ENCODE measurements at places on chromosomes 2 and 18.
A peak's percentile ranks its signal among the peaks of the same experiment; 100 is the strongest.

- peak; percentile 50 for DNase-seq
Observed at GRCh38 chr2:35428548-35428947, 927.0 kb upstream of the CRIM1 start.

- DNase-seq: peak; percentile 24
Observed at GRCh38 chr18:46176001-46176400, 71.8 kb downstream of the HAUS1 start.

DNA sequence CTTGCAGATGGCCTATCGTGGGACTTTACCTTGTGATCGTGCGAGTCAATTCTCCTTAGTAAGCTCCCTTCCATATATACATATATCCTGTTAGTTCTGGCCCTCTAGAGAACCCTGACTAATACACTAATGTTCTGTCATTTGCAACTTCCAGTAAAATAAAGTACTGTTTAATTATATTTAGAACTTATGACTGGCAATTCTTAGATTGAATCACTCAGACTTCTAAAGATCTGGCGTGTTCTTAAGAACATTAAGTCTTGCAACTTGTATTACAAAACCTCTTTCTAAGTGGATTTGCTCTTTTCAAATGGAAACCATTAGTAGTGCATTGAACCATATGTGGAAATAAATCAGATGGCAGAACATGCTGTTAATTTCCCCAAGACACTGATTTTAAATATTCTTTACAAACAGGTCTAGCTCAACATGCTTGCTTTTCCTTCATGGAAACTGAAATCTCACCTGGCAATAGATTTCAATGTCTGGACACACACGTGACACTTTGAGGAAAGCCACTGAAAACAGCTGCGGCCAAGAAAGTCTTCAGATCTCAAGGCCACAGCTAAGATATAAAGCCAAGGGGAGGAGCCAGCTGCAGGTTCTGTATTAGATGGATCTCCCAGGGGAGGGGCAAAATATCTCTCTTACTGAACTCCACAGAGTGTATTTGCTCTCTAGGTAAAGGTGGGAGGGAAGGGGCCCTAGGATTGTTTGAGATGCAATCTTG, 50.6 kb downstream of the PMAIP1 start:
- no peak for DNase-seq

DNA sequence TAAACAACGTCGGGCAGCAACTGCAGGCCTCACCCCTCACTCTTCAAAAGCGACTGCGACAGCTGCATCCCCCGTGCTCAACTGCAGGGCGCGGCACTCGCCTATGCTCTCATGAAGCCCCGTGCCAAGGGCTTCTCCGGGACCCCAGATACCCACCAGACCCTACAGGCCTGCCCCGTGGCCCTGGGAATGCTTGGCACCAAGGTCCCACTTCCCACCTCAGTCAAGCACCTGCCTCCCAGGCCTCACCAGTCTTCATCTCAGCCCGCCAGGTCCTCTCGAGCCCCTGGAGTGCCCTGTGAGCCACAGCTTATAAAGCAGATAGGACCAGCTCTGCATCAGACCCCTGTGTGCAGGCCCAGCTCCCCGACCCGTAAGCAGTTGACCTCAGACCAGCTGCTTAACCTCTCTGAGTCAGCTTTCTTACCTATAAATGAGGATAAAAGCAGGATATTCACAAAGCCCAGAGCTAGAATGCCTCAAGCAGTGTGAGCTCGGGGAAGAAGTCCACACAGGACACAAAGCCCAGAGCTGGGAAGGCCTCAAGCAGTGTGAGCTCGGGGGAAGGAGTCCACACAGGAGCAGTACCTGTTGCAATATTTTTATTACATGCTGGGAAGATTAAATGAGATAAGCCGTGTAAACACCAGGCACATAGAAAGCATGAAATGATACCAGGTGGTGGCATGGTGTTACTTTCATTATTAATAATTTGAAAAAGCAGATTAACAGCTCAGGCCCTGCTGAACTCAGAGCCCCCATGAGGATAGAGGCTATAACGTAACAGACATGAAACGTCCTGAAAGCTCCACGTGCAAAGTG, 96.9 kb downstream of the HDAC4 start:
- DNase-seq: no peak

DNA sequence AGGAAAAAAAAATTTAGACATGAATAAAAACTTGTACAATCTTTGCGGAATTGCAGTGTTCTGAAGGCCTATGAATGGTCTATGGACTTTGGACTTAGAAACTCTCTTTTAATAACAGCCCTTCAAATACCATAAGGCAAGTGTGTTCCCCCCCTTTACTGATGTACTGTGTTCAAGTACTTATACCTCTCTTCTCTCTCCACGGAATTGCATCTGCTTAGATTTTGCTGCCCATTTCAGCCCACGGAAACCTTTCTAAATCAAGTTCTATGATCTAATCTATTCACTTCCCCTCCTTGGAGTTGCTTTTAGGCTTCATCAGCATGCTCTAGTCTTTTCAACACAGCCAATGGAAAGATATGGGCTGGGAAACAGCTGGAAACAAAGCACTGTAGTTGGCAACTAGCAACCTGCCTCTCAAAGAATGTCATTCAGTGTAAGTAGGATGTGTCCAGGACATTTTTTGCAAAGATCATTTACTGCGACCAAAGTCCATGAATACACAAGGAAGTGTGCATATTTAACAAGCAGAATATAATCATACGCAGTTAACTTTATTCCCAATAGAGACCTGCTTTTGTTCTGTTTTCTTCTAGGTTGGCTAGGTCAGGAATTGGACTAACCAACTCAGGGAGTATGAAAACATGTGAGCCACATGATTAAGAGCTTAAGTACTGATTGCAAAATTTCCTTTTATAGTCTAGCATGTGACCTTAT, 58.0 kb downstream of the SLC40A1 start:
- peak; percentile 33 for DNase-seq

DNA sequence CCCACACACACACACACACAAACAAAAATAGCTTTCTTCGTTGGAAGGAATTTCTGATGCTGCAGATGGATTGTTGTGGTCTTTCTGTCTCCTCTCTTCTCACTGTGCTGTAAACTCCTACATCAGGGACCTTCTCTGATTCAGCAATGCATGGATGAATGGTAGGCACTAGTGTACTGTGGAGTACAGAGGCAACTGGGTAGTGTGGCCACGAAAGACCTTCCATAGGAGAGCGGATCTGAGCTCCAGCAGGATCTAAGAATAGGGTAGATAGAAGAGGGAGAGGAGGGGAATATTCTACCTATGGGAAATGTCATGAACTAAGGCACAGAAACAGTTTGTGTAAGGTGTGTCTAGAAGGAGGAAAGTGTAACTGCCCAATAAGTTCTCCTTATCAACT, 266.8 kb downstream of the MYCN start:
- DNase-seq: no peak

DNA sequence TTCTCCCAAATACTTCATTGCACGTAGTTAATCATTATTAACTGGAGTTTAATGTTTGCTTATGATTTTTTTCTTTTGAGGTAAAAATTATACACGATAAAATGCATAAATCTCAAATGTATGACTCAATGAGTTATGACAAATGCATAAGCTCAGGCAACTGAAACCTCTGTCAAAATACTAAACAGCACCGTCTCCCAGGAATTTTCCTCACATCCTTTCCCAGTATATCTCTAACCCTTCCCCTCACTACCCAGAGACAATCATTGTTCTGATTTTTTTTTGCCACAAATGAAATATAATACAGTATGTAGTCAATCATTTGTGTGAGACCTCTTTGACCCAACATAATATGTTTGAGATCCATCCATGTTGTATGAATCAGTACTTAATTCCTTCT, 606.5 kb downstream of the CPS1 start:
- no peak for DNase-seq

DNA sequence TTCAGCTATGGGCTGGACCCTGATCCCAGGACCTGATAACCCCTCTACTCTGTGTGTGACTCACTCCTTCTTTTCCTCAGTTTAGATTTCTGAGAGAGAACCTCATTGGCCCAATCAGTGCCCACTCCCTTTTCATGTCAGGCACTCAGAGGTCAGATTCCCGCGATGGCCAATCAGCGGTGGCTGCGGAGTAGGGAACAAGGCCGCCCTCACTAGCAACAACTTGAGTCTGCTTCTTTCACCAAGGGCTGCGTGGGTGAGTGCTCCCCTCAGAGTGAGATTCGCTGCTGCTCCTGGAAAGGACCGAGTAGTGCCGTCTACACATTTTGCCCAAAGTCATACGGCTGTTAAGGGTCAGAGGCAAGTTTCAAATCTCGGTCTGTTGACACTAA, 34.7 kb downstream of the NPPC start:
- DNase-seq: no peak

DNA sequence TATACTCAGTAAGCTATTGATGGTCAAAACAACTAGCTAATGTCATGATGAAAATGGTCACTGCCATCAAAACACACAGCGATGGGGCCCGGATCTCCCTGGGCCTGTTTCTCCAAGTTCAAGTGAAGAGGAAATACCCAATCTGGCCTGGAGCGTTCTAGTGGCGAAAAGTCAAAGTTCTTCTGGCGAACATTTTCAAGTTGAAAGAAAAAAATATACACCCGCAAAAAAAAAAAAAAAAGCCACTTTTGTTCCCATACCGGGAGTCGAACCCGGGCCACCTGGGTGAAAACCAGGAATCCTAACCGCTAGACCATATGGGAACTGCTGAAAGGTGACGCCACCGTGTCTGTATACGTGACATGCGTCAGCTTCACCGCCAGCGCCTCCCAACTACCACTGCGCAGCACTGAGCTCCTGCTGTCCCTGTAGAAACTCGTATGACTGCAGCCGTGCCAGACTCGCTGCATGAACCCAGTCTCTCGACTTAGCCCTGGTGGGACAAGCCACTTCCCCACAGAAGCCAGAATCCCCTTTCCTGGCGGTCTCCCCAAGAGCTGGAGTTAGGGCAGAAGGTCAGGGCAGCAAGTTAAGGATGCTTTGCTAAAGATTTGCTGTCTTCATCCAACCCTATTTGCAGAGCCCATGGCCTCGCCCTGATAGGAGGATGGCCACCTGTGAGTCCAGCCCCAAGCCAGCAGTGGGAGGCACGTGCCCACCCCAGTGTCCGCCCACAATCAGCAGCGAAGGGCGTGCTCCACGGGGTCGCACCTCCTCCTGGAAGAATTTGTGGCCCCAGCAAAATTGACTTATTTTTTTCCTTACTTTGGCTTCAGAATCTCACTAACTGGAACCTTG, 5.6 kb upstream of the IMP4 start:
- peak; percentile 53 for DNase-seq

DNA sequence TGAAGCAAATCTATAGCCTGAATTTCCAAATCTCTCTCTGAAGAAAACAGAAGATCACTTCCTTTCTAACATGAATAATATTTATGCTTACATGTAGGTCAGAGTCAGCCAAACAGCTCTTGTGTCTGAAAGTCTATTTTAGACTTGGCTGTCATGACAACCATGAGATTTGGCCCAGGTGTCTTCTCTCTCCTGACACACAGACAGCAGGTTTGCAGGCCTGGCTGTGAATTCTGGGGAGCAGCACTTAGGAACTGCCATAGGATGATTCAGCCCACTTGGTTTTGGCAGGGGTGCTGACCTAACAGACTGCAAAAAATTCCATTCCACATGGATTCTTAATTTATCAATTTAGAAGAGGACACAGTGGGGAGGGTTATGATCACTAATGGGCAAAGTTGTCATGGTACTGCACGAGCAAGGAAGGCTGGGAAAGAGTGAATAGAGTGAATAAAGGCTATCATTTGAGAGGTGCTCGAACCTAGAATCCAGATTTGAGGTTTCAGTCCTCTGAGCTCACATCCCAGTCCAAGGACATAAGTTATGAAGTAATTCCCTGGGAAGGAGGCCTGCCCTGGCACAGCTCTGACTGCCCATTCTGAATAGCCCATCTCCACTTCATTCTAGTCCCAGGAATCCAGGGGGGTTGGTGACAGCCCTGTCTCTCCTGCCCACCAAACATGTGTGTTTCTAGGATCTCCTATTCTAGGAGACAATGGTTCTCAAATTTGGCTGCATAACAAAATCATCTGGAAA, 453.9 kb upstream of the TRIB2 start:
- DNase-seq: no peak

DNA sequence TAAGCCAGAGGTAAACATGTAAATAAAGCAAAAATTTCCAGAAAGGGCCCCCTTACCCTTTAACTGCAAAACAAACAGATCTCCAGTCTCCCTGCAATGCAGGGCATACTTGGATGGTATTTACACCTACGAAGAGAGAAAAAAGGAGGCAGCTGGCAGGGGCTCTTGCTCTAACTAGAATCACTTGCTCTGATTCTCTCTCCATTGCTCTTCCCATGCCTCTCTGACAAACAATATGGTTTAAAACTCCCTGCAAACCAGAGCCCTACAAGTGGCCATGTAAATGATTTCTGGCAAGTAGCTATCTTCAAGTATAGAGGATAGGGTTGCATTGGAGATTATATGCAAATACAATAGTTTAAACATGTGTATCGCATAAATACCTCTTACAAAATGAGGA, 35.9 kb downstream of the SF3B1 start:
- DNase-seq: no peak

DNA sequence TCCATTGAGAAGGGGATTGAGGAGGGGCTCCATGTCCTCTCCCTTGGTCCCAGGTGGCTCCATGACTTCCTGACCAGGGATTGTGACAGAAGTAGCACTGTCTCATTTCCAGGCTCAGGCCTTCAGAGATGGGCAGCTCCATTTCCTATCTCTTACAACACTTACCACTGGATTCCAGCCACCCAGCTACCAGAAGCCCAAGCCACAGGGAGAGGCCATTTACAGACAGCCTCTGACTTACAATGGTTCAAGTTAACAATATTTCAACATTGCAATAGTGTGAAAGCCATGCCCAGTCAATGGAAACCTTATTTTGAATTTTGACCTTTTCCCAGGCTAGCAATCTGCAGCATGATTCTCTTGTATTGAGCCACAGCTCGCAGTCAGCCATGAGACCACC, 164.9 kb upstream of the AGAP1 start:
- DNase-seq: no peak

- no peak for DNase-seq
Observed at GRCh38 chr2:73964223-73964622, 20.5 kb upstream of the TET3 start.

DNA sequence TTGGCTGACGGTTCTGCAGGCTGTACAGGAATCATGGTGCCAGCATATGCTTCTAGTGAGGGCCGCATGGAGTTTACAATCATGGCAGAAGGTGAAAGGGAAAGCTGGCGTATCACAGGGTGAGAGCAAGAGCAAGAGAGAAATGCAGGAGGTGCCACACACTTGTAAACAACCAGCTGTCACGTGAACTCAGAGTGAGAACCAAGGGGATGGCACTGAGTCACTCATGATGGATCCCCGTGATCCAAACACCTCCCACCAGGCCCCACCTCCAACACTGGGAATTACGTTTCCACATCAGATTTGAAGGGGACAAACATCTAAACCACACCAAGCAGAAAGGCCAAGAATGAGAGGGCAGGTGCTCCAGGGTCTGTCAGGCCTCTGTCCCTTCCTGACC, 185.0 kb upstream of the PID1 start:
- no peak for DNase-seq

DNA sequence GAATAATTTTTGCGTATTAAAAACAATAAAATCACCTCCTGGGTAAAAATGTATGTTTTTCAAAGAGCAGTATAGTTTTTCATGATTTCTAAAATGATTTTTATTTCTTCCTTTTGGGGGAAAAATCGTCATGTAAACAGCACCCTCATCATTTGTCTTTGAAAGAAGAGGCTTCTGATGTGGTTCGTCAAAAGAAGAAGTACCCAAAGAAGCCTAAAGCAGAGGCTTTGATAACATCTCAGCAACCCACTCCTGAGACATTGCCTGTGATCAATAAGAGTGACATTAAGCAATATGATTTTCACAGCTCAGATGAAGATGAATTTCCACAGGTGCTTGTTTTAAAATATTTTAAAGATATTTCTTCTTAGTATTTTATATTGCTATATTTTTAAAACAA, 110.2 kb upstream of the KIF5C start:
- no peak for DNase-seq

Data from inflammatory macrophage treated with lipopolysaccharide for 1 hour (primary cell).